ENCODE measurements at places on chromosomes 7 and 10.

DNA sequence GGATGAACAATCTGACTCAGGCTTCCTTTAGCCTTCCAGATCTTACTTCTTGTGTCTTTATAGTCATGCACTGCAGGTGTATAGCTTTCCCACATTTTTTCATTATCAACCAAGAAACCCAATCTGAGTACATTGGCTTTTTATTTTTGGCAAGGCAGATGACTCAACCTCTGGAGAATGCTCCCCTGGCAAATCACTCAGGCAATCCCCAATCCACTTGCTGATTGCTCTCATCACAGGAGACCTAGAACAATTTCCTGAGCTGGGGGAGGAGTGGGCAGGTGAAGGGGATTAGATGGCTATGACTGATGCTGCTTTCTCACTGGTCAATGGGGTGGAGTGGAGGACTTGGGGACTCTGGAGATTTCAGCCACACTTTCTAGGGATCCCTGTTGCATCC is 134.4 kb downstream of the SLC16A9 start:
- DNase-seq: no peak

GRCh38 chr10:49139846-49140195 is 6.0 kb upstream of the FAM170B start:
- DNase-seq: no peak

DNA sequence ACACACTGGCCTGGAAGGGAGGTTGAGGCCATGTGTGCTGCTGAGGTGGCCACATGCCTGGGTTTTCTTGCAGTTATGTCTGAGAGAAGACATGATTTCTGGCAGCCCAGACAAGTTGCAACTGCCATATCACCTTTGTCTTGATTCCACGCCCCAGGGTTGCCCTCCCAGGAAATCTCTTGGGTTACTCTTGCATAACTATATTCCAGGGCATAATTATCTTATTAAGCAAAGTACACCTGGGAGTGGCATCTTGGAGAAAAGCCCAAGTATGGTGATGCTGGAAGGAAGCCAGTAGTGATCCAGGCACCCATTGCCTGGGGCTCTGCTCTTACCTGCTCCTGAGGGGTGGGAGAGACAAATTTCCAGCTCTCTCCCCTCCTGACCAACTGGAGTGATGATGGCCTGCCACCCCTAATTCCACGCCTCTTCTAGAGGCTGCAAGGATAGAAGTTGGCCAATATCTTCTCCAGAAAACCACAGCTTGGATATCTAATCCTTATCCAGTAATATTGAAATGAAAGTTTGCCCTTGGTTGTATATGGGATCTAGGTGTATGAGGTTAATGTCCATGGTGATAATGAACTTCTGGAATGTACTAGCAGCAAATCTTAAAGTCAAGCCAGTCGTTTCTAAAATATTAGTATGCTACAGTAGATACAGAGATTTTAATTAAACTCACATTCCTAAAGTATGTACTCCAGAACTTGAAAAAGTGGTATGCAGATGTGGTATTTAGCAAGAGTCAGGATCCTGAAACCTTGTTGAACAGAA is 5.0 kb downstream of the AKR1B10 start:
- no peak for DNase-seq

DNA sequence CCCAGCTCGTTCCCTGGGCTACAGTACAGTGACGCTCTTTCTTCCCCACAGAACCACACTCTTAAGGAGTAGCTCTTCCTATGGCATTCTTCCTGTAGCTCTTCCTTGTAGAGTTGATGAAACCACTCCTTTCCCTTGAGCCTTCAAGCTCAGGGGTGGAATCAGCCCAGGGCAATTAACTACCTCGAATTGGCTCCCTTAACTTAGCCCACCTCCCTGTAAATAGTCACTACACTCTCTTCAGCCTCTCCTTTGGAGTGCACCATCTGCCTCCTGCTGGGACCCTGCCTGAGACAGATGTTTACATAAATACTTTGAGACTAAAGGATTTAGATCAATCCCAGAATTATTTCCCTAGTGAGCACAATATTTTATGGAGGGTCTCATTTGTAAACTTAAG is 537.8 kb upstream of the AUTS2 start:
- DNase-seq: no peak

- DNase-seq: no peak
Observed at GRCh38 chr10:113020475-113020753, 70.4 kb downstream of the TCF7L2 start.

- DNase-seq: no peak
Observed at GRCh38 chr10:70595566-70596016, 7.0 kb downstream of the PRF1 start.

GRCh38 chr7:66331883-66332282 is 126.7 kb downstream of the TPST1 start:
- no peak for DNase-seq

- DNase-seq: no peak
Observed at GRCh38 chr10:116771101-116771958, 29.0 kb upstream of the HSPA12A start.

DNA sequence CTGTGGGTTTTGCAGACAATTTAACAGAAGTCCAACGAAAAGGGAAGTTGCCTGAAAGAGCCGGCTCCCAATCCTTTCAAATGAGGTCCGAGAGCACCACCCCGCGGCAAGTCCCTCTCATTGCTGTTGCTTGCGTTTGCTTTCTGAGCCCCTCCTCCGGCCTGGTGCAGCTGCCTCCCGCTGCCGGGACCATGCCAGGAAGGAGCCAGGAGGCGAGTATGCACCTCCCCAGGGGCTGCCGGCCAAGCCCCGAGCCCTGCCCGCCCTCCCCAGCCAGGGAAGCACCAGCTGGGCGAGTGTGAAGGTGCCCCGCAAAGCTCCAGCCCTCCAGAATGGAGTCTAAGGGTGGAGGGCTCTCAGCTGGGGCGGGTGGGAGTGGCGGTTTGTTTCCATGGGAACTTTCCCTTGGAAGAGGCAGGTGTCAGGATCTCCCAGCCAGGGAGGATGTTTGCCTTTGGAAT is 25.8 kb upstream of the PPP2R2D start:
- peak; percentile 36 for DNase-seq

- no peak for DNase-seq
Observed at GRCh38 chr7:110885474-110885873, 205.5 kb upstream of the LRRN3 start.

DNA sequence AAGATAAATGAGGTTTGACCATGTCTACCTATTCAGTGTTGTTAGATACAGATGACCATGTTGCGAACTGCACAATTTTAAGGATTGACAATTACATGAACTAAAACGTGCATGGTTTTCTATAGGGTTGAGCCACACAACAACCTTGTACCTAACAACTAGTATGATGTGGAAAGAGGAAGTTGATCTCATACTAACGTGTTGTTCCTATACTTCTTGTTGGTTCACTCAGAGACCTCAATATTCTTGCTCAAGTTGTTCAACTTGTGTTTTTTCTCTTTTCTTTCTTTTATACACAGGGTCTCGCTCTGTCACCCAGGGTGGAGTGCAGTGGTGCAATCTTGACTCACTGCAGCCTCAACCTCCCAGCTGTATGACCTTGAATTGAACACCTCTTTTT is 6.1 kb upstream of the KEL start:
- DNase-seq: no peak

DNA sequence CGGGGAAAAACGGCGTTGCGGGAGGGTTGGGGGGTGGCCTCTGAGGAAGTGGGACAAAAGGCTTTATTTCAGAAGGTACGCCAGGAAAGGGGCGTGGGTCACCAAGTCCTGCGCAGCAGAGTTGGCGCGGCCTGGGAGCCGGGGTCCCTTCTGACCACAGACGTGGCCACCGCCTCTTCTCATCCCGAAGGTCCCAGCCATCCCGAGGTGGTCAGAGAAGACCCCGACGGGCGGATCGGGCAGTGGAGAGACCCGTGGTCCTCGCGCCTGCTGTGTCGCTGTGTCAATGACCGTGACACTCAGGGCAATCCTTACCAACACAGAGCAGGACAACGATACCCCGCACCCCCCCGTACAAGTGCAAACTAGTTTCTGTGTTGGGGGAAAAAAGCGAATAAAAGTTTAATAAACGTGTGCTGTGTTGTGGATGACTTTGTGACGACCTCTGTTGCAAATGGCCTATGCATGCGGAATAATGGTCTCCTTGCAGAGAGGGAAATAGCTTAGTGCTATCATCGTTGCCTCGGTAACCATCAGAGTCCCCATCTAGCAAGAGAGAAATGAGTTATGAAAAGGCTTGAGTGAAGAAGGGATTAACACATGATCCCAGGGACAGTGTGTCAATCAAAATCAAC is 19.4 kb upstream of the GATA3 start:
- DNase-seq: no peak

DNA sequence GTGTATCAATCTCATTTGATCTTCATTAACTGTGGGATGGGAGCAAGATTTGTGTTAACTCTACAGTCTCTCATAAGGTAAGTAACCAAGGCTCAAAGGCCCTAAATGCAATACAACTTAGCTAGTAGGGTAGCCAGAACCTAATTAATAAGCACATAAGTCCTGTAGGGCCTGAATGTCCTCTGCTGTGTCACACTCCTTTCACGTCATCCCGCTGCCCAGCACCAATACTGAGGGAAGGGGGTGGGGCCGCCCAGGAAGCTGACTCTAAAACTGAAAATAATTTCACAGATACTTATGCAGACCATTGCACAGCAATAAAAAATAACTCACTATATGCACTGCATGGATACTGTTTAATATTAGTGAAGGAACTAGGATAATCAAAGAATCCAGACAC is 13.7 kb downstream of the CCDC6 start:
- no peak for DNase-seq

GRCh38 chr10:3780771-3781467 is 4.1 kb downstream of the KLF6 start:
- DNase-seq: peak; percentile 49

DNA sequence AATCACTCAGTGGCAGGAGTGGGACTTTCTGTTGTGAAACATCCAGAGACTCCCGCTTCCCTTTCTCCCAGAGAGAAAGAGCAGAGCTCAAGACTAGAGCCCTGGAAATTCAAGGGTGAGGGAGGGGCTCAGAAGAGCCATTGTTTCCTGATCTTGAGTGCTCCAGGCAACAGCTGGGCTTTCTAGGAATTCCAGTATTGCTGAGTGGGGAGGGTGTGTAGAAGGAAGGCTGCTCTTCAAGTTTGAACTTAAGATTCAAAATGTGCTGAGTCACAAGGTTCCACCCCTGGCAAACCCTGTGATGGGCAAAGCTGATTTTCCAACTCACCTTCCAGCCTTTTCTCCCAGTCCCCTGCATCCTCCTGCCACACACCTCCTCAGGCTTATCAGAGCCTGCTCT is 42.3 kb upstream of the MSRB2 start:
- no peak for DNase-seq

DNA sequence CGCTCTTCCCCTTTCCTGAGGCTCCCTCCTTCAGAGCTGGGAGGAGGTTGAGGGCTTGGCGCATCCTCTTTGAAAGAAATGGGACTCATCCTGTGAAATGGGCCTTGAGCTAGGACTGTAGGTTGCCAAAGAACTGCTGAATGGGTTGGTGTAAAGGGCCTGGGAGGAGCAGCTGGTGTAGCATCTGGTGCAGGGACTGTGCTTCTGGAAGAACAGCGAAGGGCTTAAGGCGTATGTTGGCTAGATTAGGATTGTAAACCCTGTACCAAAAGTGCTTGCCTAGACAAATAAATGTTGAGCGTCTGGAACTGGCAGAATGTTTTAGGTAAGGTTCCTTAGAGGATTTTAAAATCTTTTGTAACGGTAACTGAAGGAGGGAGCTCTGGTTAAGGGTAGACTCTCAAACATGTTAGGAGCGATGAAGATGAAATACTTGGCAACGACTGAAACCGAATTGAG is 563 bp downstream of the STAM start:
- DNase-seq: no peak

- peak; percentile 22 for DNase-seq
Observed at GRCh38 chr7:25029075-25029474, 49.1 kb upstream of the OSBPL3 start.

DNA sequence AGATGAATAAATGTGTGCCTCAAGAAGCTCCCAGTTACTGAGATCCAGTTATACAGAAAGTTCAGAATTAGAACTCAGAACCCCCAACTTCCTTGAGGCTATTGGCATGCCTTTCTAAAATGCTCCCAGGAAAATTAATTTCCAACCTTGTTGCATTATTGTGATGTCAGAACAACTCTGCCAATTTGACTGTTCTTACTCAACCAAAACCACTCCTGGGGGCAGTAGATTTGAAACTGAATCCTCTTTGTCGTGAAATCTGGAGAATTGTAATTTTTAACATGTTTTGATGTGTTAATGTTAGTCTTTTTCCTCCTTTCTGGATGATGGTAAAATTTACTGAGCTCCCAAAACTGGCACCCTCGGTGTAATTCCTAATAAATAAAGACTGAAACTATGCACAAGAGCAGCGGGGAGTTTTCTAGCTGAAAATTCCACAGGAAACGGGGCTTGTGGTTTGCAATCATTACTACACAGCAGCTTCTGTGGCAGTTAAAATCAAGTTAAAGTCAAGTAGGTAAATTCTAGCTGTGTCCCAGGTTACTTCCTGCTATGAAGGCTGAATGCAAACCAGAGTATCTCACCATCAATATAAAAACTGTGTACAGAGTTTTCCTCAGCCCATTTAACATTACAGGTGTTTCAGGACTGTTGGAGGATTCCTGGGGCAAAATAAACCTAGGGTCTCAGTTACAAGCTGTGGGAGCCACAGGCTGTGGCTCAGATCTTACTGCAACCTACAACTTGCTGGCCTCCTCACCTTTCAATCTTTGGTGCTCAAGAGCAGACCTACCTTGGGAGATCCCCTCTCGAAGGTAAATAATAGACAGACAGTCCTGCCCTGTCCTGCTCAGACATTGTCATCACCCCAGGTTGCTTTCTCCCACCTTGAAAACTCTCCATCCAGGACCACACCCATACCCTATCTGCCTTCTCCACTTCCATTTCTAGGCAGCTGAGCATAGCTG is 156.3 kb upstream of the KMT2E start:
- no peak for DNase-seq

DNA sequence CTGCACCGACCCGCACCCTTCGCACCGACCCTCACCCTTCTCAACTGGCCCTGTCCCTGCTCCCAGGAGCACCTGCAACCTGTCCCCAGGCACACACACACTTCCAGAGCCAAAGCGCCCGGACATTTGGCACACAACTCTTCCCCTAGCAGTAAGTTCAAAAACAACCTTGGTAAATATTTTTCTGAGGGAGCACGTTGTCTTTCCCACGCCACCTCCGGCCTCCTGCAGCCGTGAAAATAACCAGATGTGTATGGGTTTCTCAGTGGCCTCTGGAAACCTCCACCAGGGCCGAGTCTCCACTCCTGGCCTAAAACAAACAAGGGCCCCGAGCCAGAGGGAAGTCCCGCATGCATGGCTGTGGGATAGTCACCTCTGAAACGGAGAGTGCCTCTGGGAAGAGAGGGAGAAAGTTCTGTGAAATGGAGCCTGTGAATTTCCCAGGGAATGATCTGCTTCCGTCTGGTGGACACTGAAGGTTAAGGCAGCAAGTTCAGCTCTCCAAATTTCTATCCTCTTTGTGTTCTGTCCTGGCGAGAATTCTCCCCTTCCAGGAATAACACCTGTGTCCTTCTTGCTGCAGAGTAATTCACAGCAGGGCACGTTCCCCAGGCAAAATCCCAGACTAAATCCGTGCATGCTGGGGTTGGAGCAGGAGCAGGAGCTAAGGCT is 15.8 kb downstream of the PODXL start:
- no peak for DNase-seq

DNA sequence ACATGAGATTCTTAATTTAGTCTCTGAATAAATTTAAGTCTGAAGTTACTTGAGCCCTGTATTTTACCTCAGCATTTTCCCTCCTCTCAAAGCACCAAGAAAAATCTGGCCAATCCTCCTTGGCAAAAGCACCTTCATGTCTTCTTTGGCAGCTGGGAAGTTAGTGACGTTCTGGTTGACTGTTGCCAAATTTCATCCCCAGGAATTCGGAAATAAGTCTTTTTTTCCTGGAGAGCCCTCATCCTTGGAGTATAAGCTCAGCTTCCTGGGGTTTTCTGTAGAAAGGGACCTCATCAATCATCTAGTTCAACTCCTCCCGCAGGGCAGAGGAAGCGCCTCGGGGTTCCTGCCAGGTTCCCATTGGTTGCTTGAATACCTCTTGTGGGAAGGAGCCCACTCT is 377.6 kb downstream of the PHTF2 start:
- no peak for DNase-seq

Data from CD4-positive, alpha-beta T cell treated with Interleukin-2 at 100 ng/mL for 4 hours (primary cell).